ENCODE measurements at places on chromosomes 7 and 10.

DNA sequence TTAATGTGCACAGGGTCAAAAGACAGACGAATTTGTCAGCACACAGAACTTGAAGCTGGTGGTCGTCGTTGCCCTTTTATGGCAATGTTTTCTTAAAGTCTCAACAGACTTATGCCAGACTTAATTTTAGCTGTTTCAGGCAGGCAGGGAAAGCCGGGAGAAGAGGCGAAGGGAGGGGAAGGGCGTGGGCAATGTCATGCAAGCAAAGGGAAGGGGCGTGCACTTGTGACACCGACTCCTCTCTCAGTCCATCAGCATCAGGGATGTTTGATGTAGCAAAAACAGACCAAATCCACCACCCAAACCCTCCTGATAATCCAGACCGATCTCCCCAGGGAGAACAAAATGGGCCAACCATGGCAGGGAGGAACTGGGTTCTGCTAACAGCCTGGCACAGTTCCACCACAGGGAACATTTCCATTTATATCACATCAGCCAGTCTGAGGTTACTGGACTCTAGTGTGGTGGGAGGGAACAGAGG lies 118.1 kb upstream of the RHEB start:
- DNase-seq = no peak

GRCh38 chr10:3524086-3524960 lies 260.7 kb downstream of the KLF6 start:
- DNase-seq = no peak

- no peak for DNase-seq
Measured at GRCh38 chr7:142447762-142448161, 189.9 kb upstream of the PRSS58 start.

GRCh38 chr10:91185239-91185875 lies 35.1 kb upstream of the PCGF5 start:
- DNase-seq = no peak

GRCh38 chr10:34236931-34237330 lies 578.2 kb downstream of the PARD3 start:
- DNase-seq = no peak

DNA sequence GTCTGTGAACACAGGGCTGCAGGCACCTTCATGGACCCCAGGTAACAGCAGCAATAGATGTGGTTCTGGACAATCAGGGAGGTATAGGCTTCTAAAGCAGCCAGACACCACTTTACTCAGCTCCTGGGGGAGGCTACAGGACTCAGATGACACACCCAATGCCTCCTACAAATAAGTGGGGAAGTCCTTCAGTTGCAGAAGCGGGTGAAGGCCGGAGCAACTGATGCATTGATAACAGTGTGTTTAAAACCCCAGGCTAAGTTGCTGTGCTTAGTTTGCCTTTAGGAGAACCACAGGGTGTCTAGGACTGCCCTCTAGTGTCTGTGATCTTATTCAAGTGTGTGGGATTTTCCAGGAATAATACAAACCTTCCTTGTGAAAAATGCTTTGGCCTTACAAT lies 5.9 kb upstream of the ITGA8 start:
- DNase-seq = no peak

DNA sequence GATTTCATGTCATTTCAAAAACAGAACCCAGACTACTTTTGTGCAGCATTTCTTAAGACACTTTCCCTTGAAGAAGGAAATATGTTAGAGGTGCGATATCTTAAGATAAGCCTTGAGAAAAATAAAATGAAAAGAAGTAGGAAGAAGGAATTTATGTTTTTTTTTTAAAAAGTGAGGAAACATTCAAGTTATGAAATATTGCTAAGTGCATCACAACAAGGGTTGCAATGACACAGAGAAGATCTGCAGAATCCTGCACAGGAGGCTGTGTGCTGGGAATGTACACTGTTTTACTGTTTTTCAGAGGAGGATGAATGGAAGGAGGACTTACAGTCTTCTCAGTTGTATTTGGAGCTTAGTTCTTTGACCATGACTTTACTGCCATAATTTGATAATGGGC lies 79.8 kb upstream of the NME8 start:
- no peak for DNase-seq

DNA sequence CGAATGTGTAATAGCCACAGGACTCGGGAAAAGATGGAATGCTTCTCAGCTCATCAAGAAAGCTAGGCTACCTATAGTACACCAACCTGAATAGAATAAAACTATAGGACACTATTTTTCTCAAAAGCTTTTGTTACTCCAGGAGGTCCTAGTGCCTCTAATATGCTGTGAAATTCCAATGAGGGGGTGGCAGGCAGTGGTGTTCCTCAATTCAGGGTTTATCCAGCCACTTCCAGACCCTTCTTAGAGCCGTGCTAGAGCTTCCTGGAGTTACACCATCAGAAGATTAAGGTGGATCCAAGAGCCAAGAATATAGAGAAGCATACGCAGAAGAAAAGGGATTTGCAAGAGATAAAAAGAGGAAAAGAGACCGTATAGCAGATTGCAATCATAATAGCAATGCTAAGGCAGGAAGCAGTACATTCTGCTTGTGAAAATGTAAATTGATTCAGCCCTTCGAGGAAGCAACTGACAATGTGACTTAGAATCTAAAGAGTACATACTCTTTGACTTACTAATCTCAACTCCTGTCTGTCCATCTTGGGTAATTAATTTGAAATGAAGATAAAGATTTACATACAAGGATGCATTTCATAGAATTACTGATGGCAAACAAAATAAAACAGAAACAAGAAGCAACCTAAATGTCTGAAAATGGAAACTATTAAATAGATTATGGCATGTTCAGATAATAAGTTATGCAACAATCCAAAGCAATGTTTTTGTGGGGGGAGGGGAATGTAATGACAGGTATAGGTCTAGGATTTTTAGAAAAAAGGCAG lies 2.1 kb downstream of the ST8SIA6 start:
- no peak for DNase-seq

DNA sequence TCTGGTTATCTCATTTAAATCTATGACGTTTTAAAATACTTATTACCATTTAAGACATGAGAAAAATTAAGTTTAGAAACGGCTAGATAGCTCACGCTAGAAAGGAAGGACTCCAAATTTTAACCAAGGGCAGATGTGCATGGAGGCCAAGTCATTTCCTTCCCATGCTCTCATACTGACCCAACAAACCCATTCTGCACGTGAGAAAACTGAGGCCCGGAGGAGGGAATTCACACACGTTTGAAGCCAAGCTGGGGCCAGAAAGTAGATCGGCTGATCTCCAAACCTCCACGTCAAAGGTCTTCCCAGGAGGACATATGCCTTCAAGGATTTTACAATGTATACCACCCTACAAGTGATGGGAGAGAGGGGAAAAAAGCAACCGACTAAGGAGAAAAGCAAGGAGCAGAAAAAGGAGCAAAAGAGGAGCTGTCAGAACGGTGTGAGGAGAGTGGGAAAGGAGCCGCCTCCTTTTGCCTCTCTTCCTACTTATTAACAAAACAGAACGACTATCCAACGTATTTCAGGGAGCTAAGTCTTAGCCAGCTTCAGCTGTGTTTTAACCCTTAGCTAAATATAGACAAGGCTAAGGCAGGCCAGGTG lies 645 bp upstream of the SIRT1 start:
- no peak for DNase-seq

- DNase-seq = no peak
Measured at GRCh38 chr7:120554960-120555571, 282.1 kb downstream of the KCND2 start.

- DNase-seq = no peak
Measured at GRCh38 chr10:65710306-65710705, 1215.5 kb upstream of the LRRTM3 start.

- no peak for DNase-seq
Measured at GRCh38 chr10:90592638-90593302, 265.1 kb downstream of the HTR7 start.

GRCh38 chr10:114523876-114524275 lies 119.6 kb upstream of the AFAP1L2 start:
- no peak for DNase-seq

DNA sequence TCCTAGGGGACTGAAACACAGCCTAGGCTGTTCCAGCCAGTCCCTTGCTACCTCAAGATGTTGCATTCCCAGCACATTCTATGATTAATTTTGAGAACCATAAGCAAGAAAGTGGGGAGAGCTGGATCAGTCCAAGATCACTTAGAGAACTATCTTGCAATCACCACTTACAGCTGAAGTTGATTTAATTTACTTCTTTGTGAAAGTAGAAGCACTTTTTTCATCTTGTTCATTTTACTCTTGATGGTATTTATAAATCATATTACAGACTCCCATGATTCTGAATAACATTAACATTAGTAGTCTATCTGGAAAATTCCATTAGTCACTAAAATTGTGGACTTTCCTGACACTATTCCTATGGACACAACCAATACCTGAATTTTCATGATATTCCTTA lies 118.5 kb downstream of the ETV1 start:
- no peak for DNase-seq

GRCh38 chr7:24597014-24597413 lies 23.8 kb downstream of the PALS2 start:
- no peak for DNase-seq

- no peak for DNase-seq
Measured at GRCh38 chr10:3470191-3470590, 297.6 kb upstream of the PITRM1 start.

DNA sequence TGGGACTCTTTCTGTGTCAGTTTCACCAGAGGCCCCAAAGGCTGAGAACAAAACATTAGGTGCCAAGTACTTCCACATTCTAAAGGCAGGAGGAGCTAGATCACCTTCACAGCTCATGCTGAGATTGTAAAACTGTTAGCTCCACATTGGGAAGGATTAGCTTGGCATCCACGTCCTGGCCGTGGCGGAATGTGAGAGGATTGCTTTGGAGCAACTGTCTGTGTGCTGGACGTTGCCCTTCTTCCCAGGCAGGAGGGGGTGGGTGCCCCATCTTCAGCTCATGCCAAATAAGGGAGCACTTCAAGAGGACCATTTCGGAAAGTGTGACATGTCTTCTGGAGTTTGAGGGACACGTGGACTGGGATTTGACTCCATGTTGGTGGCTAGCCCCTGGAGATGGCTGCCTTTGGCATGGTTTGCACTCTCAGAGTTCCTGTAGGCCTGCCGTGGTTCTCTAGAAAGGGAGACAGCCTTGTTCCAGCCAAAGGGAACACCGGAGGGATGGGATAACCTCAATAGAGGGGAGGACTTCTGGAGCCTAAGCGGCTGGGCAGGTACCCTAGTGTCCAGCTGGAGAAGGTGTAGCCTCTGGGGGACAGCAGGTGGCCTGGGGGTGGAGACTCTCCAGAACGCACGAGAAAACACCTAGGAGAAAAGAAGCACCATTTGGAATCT lies 19.9 kb upstream of the FMC1 start:
- no peak for DNase-seq

DNA sequence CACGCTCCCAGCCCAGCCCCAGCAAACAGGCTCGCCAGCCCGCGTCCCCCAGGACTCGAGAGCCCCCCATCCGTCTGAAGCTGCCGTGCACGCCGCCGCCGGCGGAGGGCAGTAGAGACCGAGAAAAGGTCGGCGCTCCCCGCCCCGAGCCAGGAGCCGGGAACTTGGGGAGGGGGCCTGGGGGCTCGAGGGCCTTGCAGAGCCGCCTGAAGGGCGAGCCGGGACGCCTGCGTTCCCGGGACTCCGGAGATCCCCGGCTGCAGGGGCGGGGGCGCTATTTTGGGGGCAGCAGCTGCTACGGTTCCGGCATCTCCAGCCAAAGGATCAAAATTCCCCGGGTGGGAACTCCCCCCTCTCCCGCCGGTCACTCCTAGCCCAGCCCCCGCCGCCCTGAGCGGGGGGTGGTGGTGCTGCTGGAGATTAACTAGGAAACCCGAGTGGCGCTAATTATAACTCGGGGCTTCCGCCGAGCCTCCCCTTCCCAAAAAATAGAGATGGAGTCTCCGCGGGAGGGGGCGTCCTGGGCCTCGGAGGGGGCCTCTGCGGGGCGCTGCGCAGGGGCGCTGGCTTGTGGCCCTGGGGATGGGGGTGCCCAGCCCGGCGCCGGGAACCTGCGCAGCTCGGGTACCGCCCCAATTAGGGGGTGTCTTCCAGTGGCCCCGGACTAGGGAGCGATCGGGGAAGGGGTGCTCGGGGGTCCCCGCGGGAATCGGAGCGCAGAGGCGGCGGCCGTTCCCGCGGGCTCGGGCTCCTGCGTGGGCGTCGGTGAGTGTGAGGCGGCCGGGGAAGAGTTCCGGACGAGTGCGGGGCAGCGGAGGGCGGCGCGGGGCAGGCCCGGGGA lies 608 bp downstream of the ACHE start:
- peak; percentile 80 for DNase-seq

DNA sequence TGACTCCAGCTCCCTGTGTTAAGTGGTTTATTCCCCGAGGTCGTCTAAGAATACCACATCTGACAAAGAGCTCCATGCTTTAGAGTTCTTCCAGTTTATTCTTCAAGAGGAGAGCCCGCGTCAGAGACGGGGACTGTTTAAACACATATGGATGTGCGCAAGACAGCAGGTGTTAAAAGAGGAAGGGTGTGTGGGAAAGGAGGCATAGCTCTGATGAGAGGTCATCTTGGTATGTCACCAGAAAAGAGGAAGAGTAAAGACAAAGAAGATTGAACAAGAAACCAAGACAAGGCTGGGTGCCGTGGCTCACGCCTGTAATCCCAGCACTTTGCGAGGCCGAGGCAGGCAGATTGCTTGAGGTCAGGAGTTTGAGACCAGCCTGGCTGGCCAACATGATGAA lies 258.7 kb downstream of the CCDC3 start:
- no peak for DNase-seq

DNA sequence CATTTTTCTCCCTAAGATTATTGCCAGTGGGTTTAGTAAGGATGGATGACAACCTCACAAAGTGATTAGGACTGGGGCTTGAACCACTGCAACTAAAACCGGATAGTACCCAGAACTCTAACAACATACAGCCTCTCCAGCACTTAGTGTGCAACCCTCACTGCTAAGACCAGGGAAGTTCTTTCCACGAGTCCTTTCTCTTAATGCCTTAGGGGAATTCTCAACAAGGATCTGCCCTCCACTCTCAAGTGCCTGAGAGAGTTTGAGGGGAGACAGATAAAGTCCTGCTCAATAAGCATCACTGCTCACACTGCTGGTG lies 104.6 kb downstream of the NRP1 start:
- DNase-seq = no peak

GRCh38 chr10:35379226-35380137 lies 43.2 kb downstream of the CCNY start:
- DNase-seq = no peak

GRCh38 chr7:927031-927671 lies 27.3 kb downstream of the ADAP1 start:
- peak; percentile 60 for DNase-seq

DNA sequence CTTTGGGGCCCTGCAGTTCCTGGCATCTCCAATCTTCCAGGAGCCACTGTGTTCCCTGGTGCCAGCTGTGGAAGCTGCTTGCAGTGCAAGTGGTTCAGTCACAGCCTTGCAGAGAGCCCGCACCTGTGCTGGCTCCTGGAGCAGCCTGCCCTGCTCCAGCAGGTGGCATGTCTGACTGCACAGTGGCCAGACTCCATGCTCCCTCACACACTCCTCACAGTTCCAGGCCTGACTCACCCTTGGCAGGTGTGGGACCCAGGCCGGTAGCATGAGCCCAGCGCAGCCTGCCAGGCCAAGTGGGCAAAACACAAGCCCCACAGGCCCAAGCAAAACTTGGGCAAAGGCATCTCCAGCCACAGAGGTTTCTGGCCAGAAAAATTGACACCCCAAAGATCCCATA lies 33.6 kb upstream of the RELN start:
- DNase-seq = no peak
